Stimulated activated CD8-positive, alpha-beta memory T cell treated with anti-CD3 and anti-CD28 coated beads, Interleukin-4, amount 100 ng/mL, for 1 hour (primary cell): ENCODE measurements at places on chromosomes 12 and 14.

GRCh38 chr12:10048526-10048925 lies 18.0 kb downstream of the CLEC9A start:
- no peak for DNase-seq

DNA sequence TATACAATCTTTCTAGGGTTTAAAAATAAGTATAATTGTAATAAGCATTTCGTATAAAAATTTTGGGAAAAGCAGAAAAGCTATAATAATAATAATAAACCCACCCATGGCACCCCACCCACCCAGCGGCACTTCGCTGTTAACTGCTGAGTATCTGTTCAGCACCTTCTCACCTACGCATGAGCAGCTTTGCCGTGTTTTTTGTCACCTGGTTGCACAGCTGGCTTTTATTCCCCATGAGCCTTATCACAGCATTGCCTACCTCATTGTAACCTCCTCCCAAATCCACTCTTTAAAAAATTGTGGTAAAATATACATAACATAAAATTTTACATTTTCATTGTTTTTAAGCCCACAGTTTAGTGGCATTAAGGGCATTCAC lies 34.7 kb downstream of the CYP46A1 start:
- no peak for DNase-seq

GRCh38 chr12:62917926-62918325 lies 17.0 kb downstream of the PPM1H start:
- no peak for DNase-seq

DNA sequence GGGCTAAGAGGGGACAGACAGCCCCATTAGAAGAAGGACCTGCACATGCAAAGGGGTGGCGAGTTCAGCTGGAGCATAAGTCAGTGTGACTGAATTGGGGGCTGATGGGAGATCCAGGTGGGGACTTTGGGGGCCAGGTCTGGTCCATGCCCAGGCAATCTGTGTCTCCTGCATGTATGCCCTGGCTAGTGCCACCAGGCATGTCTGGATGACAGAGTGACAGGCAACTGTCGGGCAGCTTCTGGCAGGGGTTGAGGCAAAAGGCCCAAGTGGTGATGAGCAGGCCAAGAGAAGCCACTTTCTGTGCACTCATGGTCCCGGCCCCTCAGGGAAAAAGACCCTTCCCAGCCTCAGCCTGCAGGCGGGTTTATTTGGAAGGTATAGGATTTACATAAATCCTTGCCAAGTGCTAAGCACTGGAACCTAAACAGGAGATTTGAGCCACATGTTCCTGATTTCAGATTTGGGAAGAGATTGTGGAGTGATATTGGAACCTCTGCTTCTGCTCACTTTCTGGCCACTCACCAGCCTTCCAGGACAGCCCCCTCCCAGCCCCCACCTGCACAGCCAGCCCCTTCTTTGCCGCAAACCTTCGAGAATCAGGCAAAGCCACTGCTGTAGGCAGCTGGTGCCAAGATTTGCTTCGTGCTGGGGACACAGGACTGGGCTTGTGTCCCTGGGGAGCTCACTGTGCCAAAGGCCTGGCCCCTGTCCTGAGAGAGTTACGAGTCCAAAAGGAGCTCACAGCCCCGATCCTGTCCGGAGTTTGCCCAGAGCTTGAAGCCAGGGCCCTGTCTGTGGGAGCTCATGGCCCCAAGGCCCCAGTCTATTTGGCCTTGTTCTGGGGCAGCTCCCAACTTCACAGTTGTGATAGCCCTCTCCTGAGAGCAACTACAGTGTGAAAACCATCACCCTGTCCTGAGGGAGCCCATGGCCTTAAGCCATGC lies 232.5 kb upstream of the RTL1 start:
- DNase-seq, result no peak

DNA sequence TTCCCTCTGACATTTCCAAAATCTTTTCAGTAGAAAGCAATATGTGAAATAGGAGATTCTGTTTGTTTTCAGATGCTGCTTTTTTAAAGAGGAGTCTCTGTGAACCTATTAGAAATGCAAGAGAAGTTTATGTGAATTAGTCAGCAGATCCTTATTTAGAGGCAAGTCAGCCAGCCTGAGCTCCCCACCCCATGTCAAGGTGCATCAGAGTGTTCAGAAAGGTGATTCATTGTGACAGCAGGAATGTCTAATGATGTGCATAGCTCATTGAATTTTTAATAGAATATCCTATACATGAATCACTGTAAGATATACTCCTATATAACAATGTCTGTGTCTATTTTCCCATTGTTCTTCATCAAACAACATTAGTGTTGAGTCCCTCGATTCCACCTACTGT lies 1222.4 kb upstream of the USP15 start:
- DNase-seq, result no peak

DNA sequence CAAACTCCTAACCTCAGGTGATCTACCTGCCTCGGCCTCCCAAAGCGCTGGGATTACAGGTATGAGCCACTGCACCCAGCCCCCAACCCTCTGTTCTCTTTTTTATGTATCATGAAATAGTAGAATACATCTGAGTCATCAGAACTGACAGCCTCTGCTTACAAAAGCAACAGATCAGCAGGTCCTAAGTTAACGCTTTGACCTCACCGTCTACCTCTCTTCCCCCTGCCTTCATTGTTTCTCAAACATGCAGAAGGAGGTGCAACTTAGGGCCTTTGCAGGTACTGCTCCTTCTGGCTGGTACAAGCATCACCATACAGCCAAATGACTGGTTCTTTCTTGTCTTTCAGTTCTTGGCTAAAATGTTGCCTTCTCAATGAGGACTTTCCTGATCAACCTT lies 249.2 kb downstream of the PAWR start:
- no peak for DNase-seq

DNA sequence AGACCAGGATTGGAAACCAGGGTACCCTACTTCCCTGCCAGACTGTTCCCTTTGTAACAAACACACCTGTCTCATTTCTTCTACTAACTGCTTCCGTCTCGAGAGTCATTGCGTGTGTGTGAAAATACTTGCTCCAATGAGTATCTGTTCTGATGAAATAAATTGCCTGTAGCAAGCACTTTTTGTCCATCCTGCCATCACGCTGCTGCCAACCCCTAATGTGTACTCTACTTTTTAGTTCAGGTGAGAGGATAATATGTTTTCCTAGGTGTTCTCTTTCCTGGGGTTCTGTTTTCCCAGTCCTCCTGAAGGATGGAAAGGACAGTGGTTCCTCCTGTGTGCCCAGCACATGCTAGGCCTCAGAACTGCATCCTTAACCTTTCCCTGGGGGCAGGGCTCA lies 1.0 kb downstream of the TUNAR start:
- no peak for DNase-seq

GRCh38 chr12:106074706-106075392 lies 63.9 kb downstream of the NUAK1 start:
- DNase-seq, result no peak

DNA sequence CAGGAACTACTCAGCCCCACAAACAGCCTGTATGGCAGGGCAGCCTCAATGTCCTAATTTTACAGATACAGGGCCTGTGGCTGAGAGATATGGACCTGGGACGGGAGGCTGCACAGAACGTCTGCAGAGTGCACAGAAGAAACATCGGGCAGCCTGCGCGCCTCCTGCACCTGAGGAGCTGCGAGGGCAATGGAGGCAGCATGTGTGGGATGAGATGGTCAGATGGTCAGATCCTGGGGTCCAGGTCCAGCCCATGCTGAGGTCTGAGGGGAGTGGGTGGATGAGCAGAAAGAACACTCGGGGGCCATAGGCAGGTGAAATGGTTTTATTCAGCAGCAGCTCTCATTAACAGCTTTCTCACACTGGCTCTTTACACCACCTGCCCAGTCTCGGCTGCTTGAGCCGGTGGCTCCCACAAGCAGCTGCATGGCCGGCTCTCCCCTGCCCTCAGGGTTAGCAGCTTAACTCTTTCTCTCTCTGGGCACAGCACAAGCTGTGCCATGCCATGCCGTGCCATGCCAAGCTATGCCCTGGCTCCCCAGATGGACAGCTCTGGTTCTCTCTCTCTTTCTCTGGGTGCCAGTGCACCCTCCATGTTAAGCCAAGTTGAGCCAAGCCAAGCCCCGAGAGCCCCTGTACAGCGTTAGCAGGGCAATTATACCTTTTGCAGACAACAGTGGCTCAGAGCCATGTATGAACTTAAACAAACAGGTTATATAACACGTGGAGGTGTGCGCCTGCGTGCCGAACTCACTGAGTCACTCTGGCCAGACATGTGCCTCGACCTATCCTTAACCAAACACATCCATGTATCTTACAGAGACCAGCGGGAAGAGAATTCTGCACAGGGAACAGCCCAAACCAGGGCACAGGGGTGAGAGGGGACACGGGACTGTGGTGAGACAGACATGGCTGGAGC lies 47.6 kb downstream of the RIMBP2 start:
- no peak for DNase-seq

- DNase-seq, result no peak
These were observed 108.3 kb downstream of the IGF1 start for GRCh38 chr12:102372087-102372486.

GRCh38 chr14:72613975-72614319 lies 280.0 kb downstream of the DPF3 start:
- DNase-seq, result no peak

GRCh38 chr12:22268973-22269372 lies 65.5 kb downstream of the ST8SIA1 start:
- no peak for DNase-seq

GRCh38 chr12:113340061-113340460 lies 5.2 kb upstream of the SLC8B1 start:
- DNase-seq, result no peak

DNA sequence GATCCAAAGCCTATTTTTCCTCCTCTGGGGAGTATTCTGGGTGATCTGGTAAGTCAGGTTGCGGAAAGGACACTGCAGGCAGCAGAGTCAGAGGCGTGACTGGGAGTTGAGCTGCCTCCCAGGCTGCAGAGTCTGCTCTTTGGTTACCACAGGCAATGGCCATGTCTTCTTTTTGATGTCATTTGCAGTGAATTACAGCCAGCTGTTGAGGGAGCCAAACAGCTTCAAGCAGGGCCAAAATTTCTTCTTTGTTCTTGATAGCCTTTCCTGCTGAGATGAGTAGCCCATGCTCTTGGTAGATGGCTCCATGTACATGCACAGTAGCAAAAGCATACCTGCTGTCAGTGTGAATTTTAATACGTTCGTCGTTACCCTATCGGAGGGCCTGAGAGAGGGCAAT lies 116.6 kb upstream of the PZP start:
- DNase-seq, result no peak

DNA sequence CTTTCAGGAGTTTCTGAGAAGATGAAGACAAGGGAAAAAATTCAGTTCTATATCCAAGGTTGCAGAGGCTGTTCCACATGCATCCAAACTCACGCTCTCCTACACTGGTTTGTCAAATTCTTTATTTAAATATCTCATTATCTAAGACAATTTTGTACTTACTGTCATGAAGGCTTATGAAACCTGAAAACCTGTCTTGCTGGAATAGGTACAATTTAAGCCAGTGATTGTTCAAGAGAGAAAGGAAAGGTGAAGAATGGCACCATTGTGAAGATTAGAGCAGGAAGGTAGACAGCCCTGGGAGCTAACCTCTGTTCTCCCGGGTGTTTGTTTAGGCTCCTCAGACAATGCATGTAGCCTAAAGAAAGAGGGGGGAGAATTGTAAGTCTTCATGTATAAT lies 315.1 kb upstream of the PRKD1 start:
- DNase-seq, result no peak

GRCh38 chr12:6323340-6323994 lies 13.0 kb downstream of the PLEKHG6 start:
- DNase-seq, result no peak

DNA sequence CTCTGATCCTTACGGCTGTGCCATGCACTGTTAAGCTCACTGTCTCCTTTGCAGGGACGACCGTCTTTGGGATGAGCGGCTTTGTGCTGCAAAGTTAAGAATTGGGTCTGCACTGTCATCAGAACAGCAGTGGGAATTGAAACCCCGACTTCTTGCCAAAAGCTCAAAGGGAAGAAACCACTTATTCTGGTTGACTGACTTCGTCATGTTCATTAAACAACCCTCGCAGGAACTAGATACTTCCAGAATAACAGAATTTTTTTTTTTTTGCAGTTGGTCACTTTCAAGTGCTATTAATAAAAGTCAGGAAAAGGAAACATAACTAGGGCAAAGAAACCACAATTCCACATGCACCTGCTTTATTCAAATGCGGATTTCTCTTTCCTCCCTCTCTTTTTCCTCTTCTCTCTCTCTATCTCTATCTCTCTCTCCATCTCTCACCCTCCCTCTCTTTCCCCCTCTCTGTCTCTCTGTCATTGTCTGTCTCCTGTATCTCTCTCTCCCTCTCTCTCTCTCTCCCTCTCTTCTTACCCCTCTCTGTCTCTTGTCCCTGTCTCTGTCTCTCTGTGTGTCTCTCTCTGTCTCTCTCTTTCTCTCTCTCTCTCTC lies 12.3 kb upstream of the GLT1D1 start:
- no peak for DNase-seq

DNA sequence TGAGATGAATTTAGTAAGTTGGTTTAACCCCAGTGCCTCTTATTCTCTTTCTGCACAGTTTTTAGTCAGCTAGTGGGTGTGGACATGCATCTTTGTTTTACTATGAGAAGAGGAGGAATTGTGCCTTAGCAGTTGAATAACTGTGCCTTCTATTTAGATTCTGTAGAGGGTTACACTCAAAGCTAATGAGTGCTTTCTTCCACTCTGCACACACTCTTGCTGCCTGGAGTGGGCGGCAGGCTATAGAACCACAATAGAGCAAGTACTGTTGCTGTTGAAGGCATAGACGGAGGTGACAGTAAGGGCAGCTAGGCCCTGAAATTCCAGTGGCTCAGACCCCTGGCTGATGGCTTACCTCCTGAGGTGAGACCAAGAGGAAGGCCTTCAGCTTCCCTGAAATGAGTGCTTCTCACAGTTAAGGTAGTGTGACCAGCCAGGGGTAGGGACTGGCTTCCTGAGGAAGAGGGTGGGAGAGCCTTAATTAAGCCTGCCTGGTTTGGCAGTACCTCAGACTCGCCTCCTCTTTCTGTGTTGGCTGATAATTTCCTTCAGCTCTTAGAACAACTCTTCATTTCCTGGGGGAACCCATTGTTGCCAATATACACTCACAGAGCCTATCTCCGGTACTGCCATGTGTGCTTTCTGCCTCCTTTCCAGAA lies 24.7 kb downstream of the SUSD6 start:
- no peak for DNase-seq

- DNase-seq, result no peak
These were observed 8.8 kb downstream of the AICDA start for GRCh38 chr12:8603856-8604255.

GRCh38 chr12:25578411-25579143 lies 25.5 kb upstream of the LMNTD1 start:
- no peak for DNase-seq

DNA sequence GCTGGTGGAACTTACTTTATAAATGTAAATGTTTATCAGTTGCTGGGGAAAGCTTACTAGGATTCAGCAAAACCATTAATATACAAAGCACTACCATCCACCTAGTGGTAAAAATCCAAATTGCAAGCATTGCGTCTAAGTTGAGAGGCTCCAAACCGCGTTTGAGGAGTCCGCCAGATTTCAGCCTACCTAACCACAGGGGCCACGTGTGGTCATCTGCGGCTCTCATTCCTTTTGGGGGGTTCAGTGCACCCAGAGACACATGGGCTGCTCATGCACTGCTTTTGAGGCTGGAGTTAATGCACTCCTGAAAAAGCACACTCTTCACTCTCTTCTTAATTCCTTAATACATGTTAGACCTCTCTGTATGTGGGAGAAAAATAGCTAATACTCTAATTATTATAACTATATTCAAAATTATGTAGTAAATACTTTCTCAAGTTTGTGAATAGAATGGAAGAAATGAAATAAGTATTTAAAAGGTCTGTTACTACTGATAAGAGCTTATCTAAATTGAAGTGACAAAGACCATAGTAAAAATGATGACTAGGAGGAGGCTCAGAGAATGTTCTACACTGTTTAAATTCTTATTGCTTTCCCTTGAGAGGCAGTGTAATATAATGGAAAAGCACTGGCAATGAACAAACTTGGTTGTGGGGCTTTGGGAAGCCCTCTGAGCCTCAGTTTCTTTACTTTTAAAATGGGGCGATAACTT lies 41.4 kb upstream of the MANSC4 start:
- no peak for DNase-seq
